ENCODE measurements at places on chromosomes 11 and 22.

DNA sequence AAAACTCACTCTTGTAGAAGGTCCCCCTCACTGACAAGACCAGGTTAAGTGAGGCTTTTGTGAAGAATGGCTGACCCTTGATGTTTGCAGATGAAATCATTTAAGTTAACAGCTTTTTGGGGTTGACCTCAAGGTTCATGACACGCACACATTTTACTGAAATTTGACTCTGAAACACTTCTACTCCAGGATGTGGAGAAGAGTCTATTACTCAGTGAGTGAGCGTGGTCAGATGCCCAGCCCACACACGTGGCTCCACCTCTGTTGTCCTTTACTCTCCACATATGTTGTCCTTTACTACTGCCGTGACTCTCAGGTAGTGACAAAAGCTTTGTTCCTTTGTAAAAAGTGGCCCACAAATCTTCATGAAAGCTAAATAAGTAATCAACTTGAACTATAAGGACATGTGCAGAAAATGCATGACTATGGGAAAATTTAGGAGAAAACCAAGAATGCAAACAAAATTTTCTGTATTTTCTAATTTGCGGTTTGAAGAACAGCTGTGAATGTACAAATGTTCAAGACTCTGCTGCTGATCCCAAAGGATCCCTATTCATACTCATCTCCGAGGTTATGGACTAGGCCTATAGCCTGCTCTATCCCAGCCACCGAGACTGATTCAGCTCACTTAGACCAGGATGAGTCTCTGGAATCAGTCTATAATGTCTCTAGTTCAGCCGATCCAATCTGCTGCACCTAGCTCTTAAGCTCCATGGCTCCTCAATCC is 22.4 kb downstream of the XRRA1 start:
- DNase-seq = no peak

GRCh38 chr11:66902486-66903177 is 45.8 kb downstream of the LRFN4 start:
- no peak for DNase-seq

DNA sequence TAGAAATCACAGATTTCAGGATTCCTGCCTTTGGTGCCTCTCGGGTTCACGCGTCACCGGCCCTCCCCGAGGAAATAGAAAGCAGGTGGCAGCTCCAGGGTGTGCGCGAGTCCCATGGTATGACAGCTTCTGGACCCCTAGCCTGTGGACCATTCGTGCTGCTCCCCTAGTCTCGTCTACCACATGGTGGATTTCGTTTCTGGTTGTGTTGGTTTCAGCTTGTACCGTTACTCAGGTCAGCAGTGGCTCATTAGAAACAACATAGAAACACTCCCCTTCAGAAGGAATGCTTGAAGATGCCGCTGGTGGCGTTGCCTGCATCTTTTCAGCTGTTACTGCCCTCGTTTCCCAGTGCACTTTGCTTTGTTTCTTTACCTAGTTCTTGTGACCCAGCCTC is 700 bp downstream of the TTC17 start:
- no peak for DNase-seq

GRCh38 chr11:34595960-34596644 is 24.8 kb upstream of the EHF start:
- no peak for DNase-seq

GRCh38 chr22:17726006-17726927 is 48.0 kb downstream of the BID start:
- no peak for DNase-seq
